SHP77 treated with DMSO at 0.1 percent for 48 hours (cell line): ENCODE measurements at places on chromosomes 16 and 17.

- DNase-seq = no peak
Measured at GRCh38 chr16:10776280-10776679, 32.6 kb downstream of the NUBP1 start.

DNA sequence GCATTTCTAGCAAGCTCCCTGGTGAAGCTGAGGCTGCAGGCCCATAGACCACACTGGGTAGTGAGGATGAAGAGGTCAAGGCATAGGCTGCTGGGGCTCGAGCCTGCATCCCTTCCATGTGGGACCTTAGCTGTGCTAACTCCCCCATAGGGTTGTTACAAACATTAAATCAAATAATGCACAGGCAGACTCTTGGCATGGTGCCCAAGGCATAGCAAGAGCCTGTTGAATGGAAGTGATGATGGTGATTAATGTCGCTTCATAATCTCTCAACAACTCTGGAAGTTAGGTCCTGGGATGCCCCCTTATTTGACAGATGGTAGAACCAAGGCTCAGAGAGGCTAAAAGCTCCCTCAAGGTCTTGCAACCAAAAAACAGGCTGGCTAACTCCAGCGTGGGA, 283.9 kb upstream of the EEF2KMT start:
- no peak for DNase-seq

- DNase-seq = no peak
Measured at GRCh38 chr17:82218349-82219075, 5.9 kb upstream of the CCDC57 start.

GRCh38 chr17:13209081-13209480, 191.3 kb upstream of the ELAC2 start:
- DNase-seq = no peak

- peak; percentile 67 for DNase-seq
Measured at GRCh38 chr17:17783116-17783824, 53.5 kb downstream of the SREBF1 start.

GRCh38 chr16:56625140-56625942, at the start of gene MT1E:
Gene MT1E (plus strand): TSS chr16:56625781. CDS start chr16:56625852, 71 bp downstream.
- no peak for DNase-seq

DNA sequence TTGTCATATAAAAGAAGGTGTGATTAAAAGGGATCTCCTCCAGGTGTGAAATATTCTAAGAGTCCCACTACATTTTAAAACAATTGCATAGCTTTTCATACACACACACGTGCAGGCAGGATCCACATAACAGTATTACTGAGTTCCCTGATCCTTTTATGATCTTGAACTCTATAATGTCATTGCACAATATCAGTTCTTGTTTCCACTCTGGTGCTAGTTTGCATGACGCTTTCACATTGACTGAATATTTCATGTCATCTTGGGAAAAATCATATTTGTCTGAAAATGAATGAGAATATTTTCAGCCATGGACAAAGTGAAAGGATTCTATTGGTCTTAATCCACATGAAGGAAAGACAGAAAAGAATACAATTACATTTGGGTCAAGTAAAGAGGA, 703.8 kb downstream of the CDH8 start:
- no peak for DNase-seq

DNA sequence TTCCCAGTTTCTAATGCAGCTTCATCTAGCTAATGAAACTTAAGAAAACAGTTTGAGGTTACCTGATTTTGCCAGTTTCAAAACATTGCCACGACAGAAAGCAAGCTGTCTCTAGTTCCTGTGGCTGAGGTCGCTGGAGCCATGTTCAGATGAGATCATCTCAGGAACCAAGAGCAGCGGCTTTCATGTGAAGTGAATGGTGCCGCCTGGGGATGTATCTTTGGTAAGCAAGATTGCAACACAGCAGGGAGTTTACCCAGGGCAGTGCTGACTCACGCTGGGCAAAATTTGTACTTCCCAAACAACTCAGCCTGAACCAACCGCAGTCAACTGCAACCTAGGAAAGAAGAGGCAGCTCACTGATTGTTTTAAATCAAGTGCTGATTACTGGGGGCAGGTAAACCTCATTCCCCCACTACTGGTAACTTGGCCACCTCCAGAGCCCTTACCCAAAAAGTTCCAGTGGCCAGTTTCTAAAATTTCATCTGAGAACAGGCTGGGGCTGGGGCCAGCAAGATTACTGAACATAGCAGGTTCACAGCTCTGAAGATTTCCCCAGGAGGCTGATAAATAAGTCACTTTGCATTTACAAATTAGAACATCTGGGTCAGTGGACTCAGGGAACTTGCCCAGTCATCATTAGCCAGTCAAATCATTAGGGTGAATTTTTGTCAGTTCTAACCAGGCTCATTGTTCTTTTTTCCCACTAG, at the start of gene RFFL:
TSS of gene RFFL (minus strand) at position 194 of the 710 bp plus-strand sequence. CDS start 37,154 bp downstream, outside the sequence.
- peak; percentile 54 for DNase-seq

- no peak for DNase-seq
Measured at GRCh38 chr16:53156516-53156915, 101.7 kb downstream of the CHD9 start.

GRCh38 chr16:86676254-86676670, 97.9 kb downstream of the FOXL1 start:
- DNase-seq = no peak

DNA sequence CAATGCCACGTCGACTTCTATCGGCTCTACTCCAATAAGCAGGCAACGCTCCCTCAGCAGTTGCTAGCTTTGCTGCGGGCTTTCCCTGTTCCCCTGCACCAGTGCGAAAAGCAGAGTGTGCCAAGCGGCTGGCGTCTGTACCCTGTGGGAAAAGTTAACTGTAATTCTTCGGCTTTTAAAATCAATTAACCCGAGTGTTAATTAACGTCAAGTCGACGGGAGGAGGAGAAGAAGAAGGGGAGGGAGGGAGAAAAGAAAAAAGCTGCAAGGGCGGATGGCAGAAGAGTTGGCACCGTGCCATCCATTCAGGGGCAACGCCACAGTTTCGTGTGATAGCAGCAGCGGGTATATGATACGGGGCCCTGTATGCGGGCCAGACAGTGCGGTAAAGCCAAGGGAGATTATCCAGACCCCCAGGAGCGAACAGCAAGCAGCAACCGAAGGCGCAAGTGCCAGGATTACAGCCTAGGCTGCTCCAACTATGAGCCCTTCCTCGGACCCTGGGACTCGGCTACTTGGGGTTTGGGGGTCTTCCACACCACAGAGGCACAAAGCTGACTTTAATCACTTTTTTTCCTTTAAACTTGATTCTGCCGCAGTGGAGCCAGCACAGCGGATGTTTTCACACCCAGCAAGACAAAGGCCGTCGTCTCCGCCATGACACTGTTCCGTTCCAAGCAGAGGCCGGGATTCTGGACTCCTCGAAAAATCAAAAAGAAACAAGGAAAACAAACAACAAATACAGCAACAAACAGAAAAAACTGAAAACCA, 253.8 kb upstream of the PMFBP1 start:
- DNase-seq = no peak

- DNase-seq = no peak
Measured at GRCh38 chr16:86545481-86545880, 9.6 kb downstream of the MTHFSD start.

DNA sequence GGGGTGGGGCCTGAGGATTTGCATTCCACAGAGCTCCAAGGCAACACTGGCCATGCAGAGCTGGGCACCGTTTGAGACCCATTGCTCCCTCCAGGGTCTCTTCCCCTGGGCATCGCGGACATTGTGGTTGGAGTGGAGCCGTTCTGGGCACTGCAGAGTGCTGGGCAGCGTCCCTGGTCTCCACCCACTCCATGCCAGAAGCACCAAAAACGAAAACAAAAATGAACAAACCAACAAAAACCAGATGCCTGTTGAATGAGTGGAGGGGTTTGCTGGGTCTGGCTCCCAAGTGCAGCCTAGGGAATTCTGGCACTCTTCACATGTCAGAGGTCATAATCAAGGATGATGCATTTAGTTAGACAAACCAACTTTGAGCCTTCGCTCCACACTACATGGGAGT, 17.9 kb downstream of the WNT9B start:
- DNase-seq = no peak

DNA sequence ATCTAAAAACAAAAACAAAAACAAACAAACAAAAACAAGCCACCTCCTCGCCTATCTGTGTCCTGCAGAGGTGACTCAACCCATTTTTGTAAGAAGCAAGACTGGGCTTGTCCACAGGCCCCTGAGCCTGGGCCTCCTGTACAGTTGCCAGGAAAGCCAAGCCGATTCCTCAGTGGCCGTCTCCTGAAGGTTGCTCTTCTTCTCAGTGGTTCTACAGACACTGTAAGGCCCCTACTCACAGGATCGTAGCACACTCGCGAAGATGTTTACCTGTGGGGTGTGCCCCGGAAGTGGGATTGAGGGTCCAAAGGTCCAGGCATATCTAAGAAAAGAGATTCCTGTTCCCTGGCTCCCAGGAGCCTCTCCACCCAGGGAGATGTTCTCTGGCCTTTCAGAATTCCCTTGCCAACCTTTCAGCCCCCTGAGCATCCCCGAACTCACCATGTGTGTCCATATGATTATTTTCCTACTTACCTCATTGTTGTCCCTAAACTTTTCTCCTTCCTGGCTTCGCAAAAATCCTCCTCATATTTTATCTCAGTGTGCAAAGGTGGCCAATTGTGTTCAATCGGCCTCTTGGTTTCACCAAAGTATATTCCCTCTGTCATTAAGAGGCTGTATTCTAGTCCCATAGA, 7.5 kb upstream of the CES3 start:
- no peak for DNase-seq

DNA sequence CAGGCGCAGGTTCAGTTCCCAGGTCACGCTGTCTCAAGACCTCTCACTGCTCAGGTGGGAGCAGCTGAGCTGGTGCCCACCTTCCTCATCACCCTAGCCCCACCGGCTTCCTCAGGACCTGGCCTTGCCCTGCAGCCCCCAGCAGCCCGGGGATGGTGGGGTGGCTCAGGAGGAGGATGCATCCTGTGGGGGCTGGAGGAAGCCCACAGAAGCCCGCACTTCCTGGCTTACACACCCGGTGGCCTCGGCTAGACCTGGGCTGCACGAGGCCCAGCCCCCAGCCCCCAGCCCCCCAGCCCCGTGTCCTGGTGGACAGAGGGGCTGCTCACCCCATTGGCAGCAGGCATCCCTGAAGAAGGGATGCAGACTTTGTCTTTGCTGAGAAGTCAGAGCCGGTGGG, 43.4 kb downstream of the BAHCC1 start:
- DNase-seq = no peak

- DNase-seq = no peak
Measured at GRCh38 chr17:40071313-40072039, 8.7 kb downstream of the THRA start.

GRCh38 chr16:67277294-67277998, 1.9 kb upstream of the PLEKHG4 start:
- no peak for DNase-seq
